ENCODE measurements at places on chromosomes 5 and 9.

DNA sequence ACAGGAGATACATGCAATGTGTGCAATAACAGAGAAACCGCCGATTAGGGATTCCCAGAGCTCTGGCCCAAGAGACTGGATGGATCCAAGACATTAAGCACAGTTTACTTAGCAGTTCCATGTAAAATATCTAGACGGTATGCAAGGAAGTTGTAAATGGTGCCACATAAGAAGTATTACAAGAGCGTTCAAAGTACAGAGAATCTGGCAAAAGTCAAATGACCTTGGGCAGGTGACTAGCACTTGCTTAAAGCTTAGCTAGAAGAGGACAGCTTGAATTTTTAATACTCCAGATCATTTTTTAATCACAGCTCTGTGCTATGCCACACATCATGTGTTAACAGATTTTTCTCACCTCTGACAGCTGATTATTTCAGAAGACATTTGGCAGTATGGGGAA, 72.3 kb upstream of the TNPO1 start:
- DNase-seq = no peak

GRCh38 chr5:18745042-18745987, 1111.1 kb downstream of the TAF11L14 start:
- no peak for DNase-seq

GRCh38 chr5:172388246-172388733, 66.0 kb downstream of the SH3PXD2B start:
- no peak for DNase-seq

DNA sequence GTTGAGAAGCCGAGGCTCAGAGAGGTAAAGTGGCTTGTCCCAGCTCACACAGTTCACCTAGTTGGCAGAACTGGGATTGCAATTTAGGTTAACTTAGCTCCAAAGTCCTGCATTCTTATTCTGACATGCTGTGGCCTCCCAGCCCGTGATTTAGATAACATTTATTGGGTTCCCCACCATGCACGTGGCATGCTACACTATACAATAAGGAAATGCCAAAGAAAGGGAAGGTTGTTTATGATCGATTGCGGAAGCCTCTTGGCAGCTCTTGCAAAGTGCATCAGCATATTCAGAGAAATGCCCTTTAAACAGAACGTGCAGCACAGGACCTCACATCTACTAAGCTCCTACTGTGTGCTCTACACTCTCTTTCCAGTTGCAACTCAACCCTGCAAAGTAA, 3.2 kb downstream of the NEURL1B start:
- no peak for DNase-seq

DNA sequence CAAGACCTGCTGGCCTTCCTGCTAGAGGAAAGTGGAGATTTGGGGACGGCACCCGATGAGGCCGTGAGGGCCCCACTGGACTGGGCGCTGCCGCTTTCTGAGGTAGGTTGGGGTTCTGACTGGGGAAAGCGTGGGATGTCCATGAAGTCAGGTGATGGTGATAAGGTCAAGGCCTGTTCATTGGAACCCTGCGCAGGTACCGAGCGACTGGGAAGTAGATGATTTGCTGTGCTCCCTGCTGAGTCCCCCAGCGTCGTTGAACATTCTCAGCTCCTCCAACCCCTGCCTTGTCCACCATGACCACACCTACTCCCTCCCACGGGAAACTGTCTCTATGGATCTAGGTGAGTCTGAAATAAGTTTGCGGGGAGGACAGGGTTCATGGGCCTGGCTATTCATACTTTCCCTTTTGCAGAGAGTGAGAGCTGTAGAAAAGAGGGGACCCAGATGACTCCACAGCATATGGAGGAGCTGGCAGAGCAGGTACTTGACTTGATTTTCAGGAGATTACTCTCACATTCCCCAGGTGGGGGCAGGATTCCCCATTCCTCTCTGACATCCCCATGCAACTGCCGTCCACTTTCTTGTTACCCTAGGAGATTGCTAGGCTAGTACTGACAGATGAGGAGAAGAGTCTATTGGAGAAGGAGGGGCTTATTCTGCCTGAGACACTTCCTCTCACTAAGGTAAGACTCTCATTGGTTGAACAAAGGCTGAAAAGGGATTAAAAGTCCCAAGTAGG, 505 bp downstream of the CREB3 start:
- DNase-seq = no peak

DNA sequence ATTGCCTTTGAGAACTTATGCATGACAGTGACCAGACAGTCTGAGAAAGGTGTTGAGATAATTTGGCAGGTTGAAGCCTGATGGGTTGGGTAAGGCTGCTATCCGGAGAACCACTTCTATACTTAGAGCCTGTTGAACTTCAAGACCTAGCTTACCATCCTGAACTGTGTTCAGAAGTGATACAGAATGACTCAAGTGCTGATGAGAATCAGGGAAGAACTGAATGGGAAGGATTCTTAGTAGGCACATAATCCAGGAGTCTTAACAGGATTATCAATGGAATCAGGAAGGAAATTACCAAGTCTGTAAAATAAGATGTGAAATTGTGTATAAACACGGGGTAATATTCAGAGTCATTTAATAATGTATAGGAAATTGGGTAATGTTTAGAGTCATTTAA, 9.0 kb upstream of the PAPPA start:
- no peak for DNase-seq

GRCh38 chr5:132227235-132227484, 493 bp downstream of the P4HA2 start:
- no peak for DNase-seq

DNA sequence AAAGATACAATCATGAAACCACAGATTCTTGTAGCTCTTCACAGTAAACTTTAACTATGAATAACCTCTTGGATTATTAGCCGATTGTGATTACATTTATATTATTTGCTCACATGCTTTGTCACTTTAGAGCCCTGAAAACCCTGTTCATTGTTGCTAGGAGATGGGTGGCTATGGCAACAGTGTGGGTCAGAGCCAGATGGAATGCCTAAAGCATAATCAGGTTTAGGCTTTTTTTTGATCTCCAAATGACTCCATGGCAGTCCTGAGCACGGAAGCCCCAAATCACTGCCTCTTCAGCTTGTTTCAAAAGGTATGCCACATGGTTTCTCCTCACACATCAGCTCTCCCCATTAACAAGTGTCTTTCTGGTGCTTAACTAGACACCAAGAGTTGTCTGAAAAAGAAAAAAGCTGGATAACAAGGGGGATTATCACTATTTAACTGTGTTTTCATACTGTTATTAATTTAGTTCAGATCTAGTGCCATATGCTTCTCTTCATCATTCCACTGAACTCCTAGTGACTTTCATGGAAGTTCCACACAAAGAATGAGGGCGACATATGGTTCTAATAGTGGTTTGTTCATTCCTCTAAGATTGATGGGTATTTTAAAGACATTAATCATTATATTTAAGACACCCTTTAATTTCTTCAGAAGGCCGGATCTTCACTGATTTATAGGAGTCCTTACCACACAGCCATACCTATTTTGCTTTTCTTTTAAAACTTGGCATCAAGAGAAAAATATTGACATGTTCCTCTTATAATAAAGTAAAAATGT, 88.8 kb upstream of the PAM start:
- DNase-seq = no peak

DNA sequence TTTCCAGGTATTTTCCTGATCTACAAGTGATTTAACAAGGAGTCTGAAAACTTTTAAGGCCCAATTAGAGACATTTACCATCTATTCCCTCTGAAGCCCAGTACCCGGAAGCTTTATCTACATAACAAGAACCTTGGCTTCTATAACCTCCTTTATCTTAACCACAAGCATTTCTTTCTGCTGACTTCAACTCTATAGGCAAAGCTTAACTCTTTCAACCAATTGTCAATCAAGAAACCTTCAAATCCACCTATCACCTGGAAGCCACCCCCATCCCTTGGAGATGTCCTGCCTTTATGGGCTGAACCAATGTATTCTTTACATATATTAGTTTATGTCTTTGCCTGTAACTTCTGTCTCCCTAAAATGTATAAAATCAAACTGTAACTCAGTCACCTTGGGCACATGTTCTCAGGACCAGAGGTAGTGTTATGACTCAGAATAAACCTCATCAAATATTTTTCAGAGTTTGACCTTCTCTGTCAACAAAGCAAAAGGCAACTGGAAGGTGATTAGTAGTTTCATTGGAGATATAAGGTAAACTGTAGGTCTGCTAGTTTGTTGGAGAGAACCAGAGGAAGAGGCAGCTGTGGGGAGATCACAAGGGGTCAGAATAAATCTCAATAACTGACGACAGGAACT, 13.0 kb upstream of the RIMOC1 start:
- no peak for DNase-seq

- no peak for DNase-seq
Measured at GRCh38 chr5:139588962-139589361, 27.8 kb downstream of the UBE2D2 start.

GRCh38 chr5:144141585-144141984, 28.9 kb downstream of the YIPF5 start:
- DNase-seq = no peak

DNA sequence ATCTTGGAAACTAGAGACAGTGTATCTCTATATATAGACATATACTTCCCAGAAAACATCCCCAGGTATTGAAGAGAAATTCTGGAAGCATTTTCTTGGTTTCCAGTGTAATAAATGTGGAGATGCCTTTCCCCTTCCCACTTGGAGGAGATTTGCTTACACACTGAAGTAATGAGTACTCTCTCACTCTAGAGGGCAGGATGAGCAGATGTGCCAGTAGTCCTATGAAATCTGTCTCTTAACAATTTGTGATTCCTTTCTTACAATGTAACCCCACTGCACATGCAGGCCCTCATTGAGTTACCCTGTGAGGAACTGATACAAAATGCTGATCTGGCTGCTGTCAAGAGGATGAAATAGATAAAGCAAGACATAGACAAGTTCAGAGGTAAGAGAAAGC, 567.2 kb downstream of the SLCO4C1 start:
- DNase-seq = no peak

DNA sequence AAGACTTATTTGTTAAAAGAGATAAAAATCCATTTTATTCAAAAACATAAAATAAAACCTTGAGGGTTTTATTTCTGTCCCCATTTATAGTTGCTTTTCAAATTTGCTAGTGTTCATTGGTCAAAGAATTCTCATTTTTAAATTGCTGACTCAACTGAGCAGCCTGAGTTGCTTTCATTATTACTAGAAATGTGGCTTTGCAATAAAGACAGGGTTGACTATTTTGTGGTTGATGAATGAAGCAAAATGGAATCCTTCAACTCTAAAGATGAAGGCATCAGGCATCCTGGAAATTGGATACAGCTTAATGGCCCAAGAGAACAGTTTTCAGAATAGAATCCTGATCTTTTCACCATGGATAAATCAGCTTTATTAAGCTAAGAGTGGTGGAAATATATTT, 23.9 kb upstream of the PPP3R2 start:
- no peak for DNase-seq

DNA sequence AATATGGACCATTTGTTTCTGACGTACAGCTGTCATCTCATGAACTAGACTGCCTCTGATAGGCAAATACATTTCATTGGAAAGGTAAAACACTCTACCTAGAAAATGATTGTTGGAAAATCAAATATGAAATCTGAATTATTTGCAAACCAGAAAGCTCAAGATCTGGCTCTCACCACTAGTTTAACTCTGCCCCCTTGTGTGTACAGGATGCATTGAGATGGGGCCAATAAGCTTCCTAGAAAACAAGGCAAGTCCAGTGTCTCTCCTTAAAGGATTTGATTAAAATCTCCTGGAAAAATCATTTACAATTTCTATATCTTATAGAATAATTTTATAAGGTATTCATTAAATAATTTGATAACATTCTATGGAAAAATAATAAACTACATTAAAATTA, 311.9 kb upstream of the ANKH start:
- DNase-seq = no peak

DNA sequence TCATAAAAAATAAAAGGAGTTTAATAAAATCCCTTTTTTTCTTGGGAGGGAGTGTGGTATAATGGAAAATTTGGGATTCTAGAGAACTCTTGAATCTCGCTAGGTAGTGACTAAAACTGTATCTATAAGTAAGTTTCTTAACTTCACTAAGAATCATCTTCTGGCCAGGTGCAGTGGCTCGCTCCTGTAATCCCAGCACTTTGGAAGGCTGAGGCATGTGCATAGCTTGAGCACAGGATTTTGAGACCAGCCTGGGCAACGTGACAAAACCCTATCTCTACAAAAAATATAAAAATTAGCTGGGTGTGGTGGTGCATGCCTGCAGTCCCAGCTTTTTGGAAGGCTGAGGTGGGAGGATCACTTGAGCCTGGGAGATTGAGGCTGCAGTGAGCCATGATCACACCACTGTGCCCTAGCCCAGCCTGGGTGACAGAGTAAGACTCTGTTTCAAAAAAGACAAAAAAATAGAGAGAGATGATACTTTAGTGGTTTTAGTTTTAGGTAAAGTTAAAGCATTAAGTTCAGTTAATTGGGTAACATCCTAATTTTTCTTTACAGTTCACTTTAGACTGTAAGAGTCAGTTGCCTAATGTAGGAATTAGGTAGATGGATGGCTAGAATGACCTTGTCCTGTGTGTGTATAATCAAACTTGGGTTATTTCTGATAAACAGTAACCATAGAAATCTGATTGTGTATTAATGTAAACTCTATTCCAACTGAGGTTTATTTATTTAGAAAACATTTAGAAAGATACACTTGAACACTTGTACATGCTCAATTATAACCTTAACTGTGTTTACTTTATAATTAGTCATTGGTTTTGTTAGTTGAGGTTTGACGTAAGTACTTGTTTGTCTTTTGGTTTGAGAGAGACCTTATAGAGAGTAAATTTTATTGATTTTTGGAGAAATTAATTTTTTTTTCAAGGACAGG, 17.8 kb downstream of the UNC13B start:
- DNase-seq = no peak

GRCh38 chr9:128026255-128026772, 40.8 kb downstream of the NAIF1 start:
- no peak for DNase-seq

DNA sequence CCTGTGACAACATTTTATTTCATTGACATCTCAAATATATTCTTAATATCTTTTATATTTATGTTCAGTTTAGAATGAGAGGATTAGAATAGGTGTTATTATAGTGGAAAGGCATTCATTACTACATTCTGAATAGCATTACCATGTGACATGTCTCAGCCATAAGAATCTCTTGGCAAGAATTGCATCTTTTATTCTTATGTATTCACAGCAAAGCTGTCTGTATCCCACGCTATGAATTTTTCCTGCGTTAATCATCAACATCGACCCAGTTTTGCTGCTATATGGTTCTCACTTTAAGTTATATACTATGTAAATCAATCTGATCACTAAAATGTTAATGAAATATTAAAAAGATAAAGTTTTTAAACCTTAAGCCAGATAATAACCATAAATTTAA, 248.6 kb downstream of the TMEM232 start:
- DNase-seq = no peak

DNA sequence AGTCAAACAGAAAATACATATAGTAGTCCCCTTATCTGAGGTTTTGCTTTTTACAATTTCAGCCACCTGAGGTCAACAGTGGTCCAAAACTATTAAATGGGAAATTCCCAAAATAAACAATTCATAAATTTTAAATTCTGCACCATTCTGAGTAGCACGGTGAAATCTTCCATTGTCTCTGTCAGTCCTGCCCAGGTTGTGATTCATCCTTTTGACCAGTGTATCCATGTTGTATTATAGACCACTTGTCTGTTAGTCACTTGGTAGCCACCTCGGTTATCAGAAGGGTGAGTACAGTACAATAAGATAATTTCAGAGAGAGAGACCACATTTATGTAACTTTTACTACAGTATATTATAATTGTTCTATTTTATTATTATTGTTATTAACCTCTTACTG, 2.8 kb downstream of the CCDC152 start:
- DNase-seq = no peak

GRCh38 chr5:96565582-96566265, 96.5 kb upstream of the CAST start:
- no peak for DNase-seq

All from stimulated activated CD4-positive, alpha-beta T cell treated with anti-CD3 and anti-CD28 coated beads, Interleukin-1b, Interleukin-23, amount 100 ng/mL, for 24 hours (primary cell).